ENCODE measurements at places on chromosomes 11 and 22.

- peak; percentile 24 for DNase-seq
These were observed 45.8 kb downstream of the HEPHL1 start for GRCh38 chr11:94066901-94067429.

DNA sequence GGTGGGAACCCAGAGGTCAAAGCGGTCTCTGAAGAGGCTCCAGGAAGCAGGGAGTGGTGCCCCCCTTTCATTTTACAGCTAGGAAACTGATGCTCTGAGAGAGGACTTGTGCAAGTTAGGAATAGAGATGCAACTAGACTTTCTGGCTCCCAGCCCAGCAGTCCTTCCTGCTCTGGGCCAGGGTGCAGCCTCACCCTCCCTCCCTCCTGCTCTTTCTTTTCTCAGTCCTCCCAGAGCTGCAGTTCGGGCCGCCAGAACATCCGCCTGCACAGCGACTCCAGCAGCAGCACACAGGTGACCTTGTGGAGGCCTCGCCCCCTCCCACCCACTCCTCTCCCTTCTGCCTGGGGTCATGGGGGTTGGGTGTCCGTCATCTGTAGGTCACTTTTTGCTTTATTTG, 51.5 kb downstream of the LHFPL7 start:
- peak; percentile 19 for DNase-seq

DNA sequence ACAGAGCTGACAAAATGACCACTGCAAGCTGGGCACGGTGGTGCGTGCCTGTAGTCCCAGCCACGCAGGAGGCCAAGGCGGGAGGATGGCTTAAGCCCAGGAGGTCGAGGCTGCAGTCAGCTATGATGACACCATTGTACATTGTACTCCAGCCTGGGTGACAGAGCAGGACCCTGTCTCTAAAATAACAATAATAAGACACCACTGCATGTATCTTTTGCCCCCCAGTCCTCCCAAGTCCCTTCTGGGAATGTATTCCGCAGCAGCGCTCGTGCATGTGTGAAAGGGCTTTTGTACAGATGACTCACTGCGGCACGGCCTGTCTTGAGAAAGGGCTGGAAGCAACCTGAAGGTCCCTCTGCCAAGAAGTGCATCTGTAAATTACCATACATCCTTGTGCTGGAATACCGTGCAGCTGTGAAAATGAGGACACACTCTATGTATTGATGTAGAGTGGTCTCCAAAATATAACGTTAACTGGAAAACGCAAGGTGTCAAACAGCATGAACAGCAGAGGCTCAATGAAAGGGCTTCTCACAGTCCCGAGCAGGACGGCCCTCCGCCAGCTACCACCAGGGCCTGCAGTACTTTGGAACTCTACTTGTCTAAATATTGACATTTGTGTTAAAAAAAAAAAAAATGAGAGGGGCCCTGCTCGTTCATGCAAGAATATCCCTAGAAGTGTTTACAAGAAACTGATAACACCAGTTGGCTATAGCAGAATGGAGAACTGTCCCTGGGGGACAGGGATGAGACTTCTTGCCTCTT, 9.0 kb upstream of the CDC42EP2 start:
- DNase-seq: no peak

GRCh38 chr11:130528298-130529261, 80.1 kb downstream of the ADAMTS15 start:
- no peak for DNase-seq

GRCh38 chr11:39221550-39222138, 2237.8 kb downstream of the LRRC4C start:
- DNase-seq: no peak

DNA sequence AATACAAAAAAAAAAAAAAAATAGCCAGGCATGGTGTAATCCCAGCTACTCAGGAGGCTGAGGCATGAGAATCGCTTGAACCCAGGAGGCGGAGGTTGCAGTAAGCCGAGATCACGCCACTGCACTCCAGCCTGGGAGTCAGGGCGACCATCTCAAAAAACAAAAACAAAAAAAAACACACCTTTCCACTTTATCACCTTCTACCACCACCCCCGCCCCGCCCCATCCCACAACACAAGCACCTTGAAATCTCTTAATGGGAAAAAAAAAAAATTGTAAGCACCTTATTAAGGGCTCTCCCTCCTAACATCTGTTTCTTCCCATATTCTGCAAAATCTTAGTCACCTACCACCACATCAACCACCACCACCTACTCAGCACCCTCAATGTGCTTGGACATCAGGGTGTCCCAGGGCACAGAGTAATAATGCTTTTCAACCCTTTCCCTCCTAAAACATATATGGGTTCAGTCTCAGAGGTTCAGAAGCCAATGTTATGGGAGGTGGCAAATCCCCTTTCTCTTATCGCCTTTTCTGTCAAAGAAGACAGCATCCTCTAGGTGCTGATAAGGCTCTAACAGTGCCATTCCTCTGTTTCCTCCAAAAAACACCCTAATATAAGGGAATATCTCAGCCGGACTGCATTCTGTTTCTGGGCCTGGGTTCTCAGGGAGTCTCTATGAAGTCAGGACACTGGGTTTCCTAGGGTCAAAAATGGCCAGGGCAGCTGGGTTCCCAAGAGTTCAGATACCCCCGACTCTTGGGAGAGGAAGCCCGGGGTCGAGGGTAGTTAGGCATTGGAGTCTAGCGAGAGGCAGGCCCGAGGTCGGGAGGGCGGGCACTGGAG, 718 bp downstream of the INTS5 start:
- no peak for DNase-seq

Data from hematopoietic multipotent progenitor cell treated with erythropoietin and hydrocortisone succinate and interleukin-3 and kit ligand, for 4 days (in vitro differentiated cells).